B cell (primary cell): ENCODE measurements at places on chromosomes 5 and 9.
A peak's percentile ranks its signal among the peaks of the same experiment; 100 is the strongest.

DNA sequence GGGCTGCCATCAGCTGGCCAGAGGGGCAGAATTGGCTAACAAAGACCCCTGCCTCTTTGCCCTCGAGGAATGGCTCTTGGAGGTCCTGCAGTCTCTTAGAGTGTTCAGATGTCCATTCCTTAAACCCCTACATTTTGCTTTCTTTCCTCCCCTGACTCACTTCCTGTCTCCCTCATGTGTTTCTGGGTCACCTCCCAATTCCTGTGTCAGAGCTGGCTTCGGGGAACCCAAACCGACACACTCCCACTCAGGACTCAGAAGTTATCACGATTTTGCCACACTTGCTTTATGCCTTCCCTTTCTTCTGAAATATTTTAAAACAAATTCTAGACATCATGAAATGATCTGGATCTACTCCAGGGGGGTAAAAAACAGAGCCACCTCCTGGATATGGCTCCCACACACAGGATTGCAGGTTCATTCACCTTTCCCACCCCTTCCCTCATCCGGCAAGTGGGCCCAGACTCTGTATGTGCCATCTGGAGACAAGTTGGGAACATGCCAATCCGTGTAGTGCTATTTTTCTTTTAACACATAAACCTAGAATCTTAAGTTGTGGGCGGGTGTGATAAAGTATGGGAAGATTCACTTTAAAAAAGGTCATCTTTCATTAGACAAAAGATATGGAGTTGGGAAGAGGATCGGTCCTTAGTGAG lies 145.7 kb downstream of the NXNL2 start:
- DNase-seq, result no peak

DNA sequence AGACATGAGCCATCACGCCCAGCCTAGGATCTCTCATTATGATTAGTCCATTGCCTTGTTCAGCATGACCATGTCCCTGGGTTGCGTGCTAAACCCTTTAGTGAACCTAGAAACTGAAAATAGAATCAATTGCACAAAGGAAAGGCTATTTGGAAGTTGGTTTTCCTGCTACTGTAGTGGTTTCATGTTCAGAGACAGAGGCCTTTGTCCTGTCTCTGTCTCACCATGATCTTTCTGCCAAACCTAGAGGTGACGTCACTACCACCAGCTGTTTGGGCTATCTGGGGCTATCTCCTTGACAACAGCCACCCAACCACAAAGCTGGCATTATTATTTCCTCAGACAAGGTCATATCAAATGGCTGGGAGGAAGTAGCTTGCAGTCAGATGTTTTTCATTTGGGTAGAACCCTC lies 4.0 kb upstream of the CDK5RAP2 start:
- peak; percentile 82 for DNase-seq

DNA sequence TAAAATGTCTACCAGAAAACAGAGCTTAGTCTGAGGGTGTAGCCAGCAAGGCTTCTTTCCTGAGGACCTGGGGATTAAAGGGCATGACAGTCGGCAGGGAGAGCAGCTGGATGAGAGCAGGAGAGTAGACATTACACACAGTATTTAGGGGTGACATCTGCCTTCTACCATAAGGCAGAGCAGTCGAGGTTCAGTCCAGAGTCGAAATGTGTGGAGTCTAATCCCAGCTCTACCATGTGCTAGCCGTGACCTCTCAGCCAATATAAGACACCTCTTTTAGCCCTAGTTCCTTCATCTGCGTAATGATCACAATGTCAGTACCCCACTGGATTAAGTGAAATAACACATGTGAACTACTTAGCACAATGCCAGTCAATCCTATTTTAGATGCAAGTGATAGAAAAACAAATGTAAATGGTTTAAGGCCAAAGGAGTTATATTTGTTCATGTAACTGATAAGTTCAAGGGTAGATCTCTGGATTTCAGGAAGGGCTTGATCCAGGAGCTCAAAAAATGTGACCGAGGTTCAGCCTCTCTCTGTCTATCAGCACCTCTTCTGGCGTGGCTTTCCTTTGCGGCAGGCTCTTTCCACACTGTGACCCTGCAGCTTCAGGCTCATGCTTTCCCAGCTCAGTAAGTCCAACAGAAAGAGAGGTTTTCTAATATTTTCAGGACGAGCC lies 16.2 kb upstream of the CPLX2 start:
- DNase-seq, result no peak

DNA sequence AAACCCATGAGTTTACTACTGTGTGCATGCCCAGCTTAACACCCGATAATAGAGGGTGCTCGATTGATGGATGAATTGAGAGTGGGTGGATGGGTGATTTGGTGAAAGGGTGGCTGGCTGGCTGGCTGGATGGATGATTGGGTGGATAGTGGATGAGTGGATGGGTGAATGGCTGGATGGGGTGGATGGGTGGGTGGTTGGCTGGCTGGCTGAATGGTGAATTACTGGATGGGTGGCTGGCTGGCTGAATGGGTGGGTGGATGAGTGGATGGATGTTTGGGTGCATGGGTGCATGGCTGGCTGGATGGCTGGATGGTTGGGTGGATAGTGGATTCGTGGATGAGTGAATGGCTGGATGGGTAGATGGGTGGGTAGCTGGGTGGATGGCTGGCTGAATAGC lies 201.1 kb downstream of the IRX1 start:
- no peak for DNase-seq

DNA sequence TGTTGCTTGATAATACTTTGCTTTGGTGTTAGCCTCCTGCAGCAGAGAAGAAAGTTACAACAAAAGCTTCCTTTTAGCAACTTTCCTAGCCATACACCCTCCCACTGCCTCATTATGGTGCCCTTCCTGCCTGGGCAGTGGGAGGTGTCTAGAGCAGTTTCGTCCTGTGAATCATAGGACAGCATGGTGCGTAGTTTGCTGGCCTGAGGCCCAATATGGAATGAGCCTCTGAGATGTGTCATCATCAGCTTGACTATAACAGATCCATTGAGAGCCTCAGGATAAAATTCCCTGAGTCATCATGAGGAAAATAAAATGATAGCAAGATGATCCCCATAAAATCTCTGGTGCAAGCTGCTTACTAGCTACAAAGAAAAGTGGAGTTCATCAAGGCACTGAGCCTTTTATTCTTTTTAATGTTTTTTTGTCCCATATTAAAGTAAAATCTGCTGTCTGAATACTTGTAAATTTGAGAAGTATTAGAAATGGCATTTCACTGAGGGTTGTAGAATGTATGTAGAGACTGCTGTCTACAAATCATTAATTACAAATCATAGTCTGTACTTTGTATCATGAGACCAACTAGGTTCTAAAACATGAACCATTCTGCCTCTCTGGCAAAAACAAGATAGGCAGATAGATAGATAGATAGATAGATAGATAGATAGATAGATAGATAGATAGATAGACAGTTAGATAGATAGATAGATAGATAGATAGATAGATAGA lies 303.0 kb upstream of the PDE4D start:
- DNase-seq, result no peak

DNA sequence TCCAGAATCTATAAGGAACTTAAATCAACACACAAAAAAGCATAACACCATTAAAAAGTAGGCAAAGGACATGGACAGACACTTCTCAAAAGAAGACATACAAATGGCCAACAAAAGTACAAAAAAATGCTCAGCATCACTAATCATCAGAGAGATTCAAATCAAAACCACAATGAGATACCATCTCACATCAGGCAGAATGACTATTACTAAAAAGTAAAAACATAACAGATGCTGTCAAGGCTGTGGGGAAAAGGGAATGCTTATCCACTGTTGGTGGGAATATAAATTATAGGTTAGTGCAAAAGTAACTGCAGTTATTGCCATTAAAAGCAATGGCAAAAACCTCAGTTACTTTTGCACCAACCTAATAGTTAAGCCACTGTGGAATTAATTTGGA lies 32.2 kb upstream of the SPATA31D4 start:
- DNase-seq, result no peak

- no peak for DNase-seq
Measured at GRCh38 chr9:98989036-98990000, 45.6 kb downstream of the COL15A1 start.

DNA sequence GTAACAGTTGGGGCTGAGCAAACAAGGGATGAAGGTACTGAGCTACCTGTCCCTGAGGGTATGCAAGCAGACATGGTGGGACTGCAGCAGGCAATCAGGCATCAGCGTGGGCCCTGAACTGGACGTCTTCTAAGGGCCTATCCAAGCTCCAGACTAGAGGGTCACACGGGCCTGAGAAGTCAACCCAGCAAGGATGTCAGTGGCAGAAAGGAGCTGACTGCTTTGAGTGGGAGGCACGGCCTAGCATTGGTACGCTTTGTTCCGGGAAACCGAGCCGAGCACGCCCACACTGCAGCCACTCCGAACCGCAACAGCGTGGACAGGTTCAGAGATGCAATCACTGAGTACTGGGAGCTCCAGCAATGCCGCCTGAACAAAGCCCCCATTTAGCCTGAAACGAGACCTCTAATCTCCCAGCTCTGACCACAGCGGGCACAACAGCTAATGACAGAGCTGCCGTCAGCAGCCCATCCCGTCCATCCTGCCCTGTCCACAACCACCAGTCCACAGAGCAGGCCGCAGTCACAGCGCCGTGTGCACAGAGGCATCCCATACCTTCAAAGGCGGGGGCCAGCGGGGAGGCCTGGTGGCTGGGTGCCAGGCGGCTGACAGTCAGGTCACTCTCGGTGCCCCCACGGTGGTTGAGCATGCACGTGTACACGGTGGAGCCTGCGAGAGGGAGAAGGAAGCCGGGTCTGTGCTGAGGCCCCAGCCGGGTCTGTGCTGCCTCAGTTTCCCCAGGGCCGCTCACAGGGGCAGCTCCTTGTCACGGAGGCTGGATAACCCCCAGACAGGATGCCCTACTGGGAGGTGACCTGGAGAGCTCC lies 44.2 kb downstream of the SARDH start:
- DNase-seq, result no peak
